ENCODE measurements at places on chromosomes 2 and 18. TPM values are rescaled to one million over a fixed set of nuclear protein-coding genes. Genes with fewer than 3 reads are reported as not detected.

- ATAC-seq, result no peak
Observed at GRCh38 chr2:64792300-64792699, 138.6 kb upstream of the SERTAD2 start.

DNA sequence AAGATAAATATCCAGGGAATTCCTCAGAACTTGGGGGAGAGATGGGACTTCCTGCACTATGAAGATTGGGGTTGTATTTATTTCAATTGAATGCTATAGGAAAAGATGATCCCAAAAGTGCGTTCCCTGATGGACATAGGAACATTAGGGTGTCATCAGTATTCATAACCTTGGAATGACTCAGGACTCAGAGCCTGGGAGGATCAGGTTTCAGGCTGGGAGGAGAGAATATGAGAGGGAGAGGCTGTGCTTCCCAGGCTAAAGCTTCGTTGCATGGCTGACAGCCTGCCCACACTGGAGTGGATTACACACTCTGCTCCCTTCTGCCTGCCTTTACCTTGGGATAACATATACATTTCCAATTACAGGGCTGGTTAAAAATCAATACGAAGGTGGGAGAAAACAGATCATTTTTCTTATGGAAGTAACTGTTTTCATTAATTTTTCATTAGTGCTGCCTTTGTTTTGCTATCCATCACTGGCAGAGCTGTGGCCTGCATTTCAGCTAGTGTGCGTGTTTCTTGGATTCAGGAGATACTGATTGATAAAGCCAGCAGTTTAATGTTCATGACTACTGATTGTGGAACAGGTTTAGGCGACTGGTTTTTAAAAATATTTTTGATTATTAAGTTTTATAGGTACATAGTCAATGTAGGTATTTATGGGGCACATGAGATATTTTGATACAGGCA is 118.7 kb downstream of the KCTD1 start:
- peak; percentile 86 for ATAC-seq

DNA sequence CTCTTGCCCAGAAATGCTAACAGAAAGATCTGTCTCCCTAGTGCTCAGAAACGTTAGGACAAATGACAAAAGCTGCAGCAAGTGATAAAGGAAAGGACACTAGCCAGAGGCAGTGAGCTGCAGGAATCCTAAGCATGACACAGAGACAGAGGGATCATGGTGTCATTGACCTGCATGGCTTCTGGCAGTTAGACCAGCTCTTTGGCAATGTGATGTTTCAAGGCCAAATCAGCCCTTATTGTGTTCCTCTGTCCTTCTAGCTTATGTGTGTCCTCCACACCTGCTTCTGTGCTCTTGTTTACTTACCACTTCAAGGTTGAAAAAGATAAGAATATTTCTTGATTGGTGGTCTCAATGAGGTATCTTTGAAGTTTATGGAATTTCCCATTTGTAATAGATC is 120.8 kb downstream of the RHBDD1 start:
- ATAC-seq, result no peak

- ATAC-seq, result peak; percentile 78
Observed at GRCh38 chr18:50080932-50081560, 113.9 kb downstream of the MYO5B start.

- peak; percentile 14 for ATAC-seq
Observed at GRCh38 chr2:128368437-128369107, 49.9 kb upstream of the HS6ST1 start.

Gene SULT1C3
- total RNA-seq, result 0.68 TPM

DNA sequence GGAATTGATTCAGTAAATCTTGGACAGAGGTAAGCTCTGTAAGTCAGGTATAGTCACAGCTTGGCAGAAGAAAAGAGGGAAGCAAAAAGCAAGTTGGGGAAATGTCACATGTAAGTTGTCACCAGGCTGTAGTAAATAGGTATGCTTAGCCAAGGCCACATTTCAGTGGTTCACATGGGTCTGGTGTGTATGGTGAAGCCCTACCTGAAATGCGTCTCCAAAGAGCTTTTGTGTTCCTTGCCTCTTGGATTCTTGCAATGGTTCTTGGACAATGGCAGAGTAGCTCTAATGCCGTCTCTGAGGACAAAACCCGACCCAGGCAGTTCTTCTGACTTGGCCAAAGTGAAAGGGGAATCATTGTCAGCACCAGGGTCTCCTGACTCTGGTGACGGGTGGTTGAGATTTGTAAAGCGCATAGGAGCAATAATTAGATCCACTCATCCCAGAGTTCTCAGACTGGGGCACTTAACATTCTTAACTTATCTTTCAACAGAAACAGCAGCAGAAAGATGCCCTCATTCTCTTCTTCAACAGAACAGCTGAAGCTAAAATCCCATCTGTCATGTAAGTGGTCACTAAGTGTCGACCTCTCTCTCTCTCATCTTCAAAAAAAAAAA is 34.4 kb upstream of the RPL37A start:
- no peak for ATAC-seq

GRCh38 chr2:157696036-157696435 is 67.4 kb upstream of the ACVR1C start:
- ATAC-seq, result no peak

Gene TIGD1
- total RNA-seq, result 2.5 TPM

Measured in esophagus mucosa (tissue), 1 donor.